ENCODE measurements at places on chromosomes 5 and 9.

DNA sequence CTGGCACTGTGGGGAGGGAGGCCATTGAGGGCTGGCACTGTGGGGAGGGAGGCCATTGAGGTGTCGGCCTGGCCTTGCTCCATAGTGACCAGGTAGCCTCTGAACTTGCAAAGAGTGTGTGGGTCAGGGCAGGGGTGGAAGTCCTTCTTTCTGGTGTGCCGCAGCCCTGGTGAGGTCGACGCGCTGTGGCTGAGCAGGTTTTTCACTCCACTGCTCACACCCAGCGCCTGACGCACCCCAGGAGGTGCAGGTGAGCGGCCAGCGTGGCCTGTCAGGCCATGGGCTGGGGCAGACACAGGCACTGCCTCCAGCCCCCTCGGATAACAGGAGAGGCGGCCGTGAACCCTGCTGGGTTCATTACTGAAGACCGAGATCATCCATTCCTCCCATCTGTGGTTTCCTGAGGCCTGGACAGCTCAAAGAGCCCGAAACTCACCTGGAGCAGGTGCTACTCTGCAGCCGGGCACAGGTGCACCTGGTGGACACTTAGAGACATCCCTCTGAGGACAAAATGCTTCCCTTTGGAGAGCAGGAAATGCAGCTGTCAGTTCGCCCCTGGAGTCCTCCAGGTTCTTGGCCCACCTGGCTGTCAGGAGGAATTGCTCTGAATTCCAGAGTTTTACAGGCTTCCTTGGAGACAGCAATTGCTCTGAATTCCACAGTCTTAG, 32.4 kb downstream of the LHX3 start:
- DNase-seq, result no peak

- DNase-seq, result peak; percentile 36
Measured at GRCh38 chr5:55308254-55308836, 556 bp downstream of the MTREX start.

GRCh38 chr9:118455259-118455658, 751.1 kb downstream of the TLR4 start:
- DNase-seq, result no peak

- no peak for DNase-seq
Measured at GRCh38 chr9:83383034-83383433, 155.2 kb downstream of the FRMD3 start.

DNA sequence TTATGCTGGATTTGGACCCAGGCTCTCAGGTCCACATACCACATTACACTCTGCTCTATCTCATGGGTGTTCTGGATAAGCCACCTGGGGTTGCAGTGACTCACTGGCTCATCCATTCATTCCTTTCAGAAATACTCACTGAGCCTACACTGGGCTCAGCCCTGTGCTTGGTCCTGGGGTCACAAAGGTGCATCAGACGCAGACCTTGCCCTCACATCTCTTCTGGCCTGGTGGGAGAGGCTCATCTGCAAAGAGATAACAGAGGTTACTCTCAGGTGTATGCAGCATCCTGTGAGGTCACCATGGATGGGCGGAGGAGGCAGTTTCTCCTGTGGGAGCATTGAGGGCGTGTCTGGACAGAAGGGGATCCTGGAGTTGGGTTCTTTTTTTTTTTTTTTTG, 12.1 kb downstream of the CDHR2 start:
- DNase-seq, result no peak

DNA sequence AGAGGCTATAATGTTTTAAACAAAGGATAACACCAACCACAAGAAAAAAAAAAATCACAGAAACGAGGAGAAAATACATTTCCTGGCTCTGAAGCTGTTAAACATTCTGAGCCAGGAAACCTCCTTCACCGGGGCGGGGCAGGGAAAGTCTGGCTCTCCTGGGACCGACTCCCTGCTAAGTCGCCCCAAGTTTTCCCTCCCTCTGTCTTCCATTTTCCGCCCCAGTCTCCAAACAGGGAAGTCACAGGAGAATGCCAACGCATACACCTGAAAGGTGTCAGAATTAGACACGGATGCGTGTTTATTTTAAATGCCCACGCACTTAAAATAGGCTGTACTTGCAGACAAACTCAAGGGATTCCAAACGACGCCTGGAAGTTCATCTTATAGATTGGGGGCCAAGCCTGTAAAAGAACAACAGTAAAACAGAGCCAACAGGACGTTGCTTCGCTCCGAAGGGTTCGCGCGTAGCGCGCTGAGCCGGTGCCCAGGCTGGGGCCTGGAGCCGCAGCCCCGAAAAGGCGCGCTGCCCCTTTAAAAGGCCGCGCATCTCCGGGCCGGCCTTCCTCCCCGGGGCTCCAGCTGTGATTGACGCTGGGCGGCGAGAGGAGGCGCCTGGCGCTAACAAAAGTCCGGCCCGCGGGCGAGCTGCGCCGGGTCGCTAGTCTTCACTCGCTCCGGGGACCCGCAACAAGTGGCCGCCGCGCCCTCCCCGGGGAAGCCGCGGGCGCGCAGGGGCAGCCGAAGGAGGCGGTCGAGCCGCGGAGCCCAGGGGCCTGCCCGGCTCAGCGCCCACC, at the start of gene FBXL7:
Gene FBXL7, plus strand, starts transcription at position 653 of the 797 bp plus-strand sequence.
- no peak for DNase-seq

GRCh38 chr9:89801341-89801740, 196.5 kb downstream of the GADD45G start:
- no peak for DNase-seq

- DNase-seq, result no peak
Measured at GRCh38 chr9:84709056-84709455, 39.5 kb downstream of the NTRK2 start.

DNA sequence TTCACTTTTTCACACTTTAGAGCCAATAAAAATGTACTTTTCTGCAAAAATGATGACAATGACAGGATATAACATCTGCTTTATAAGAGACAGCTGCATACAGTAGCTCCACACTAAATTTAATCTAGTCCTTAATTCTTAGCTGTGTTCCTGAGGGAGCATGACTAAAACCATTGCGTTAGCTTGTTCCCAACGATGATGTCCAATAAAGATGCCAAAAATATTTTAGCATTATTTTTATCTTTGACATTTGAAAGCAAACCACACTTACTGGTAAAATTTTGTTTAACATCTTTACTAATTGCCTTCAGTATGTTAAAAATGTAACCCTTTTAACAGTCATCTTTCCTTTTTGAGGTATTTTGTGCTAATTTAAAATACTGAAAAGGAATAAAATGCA, 382.7 kb downstream of the CHSY3 start:
- DNase-seq, result no peak

DNA sequence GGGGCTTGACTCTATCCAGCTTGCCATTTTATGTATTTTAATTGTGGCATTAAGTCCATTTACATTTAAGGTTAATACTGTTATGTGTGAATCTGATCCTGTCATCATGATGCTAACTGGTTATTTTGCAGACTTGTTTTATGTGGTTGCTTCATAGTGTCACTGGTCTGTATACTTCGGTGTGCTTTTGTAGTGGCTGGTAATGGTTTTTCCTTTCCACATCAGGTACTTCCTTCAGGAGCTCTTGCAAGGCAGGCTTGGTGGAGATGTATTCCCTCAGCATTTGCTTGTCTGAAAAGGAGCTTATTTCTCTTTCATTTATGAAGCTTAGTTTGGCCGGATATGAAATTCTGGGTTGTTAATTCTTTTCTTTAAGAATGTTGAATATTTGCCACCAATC, 145.9 kb downstream of the CPLANE1 start:
- no peak for DNase-seq

All from cerebellar cortex (tissue), 1 donor.